ENCODE measurements at places on chromosomes 4 and X.

DNA sequence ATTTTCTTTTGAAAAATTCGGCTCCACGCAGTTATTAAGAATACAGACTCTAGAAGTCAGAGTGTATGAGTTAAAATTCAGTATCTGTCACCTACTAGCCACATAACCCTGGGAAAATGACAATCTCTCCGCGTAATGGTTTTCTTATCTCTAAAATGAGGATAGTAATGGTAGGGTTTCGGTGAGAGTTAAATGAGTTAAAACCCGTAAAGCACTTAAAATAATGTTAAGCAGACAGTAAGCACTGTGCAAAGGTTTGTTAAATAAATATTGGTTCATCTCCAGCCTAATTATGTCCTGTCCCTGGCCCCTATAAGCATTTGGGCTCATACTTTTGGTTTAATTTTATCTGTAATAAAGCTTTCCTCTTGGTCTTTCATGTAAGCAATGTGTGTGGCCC is 350.8 kb upstream of the GRIA3 start:
- DNase-seq, result no peak

DNA sequence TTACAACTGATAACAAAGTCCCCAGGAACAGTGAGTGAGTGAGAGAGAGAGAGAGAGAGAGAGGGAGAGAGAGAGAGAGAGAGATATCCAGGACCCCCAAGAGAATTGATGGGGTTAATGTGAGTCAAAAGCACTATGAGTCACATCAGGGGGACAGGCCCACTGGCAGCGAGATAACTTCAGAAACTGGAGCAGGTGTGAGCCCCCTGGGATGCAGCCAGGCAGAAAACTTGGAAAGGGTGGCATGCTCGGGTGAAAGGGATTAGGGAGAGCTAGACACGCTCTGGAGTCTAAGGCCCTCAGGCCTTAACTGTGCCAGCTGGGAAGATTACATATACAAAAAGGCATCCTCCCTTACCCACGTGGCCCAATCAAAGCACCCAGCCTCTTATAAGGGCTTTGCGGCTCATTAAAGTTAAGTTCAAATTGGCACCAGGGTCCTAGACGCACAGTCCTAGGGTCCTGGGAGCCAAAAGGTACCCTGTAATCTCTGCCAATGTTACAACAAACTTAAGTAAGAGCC is 841 bp downstream of the ACOT9 start:
- DNase-seq, result peak; percentile 94

GRCh38 chrX:96820935-96821334 is 62.8 kb upstream of the RPA4 start:
- DNase-seq, result no peak

- DNase-seq, result no peak
Measured at GRCh38 chr4:1049591-1049905, 38.1 kb downstream of the FGFRL1 start.

- DNase-seq, result no peak
Measured at GRCh38 chr4:123841447-123842121, 445.0 kb downstream of the SPRY1 start.

DNA sequence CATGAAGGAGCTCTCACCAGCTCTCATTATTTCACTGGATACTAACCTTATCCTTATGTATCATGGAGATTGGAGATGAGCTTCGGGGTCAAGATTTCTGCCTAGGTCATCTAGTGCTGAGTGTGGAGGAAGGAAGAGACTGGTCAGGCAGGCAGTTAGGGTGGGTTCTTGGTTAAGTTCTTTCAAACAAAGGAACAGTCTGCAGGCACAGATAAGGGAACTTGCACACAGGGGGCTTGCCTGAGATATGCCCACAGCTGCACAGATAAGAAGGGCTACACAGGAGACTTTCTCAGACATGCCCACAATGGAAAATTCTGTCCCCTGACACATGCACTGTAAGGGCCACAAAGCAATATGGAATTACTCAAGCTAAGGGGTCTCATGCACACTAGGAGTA is 904.1 kb downstream of the NLGN4X start:
- no peak for DNase-seq

- no peak for DNase-seq
Measured at GRCh38 chr4:23957465-23957864, 67.6 kb upstream of the PPARGC1A start.

DNA sequence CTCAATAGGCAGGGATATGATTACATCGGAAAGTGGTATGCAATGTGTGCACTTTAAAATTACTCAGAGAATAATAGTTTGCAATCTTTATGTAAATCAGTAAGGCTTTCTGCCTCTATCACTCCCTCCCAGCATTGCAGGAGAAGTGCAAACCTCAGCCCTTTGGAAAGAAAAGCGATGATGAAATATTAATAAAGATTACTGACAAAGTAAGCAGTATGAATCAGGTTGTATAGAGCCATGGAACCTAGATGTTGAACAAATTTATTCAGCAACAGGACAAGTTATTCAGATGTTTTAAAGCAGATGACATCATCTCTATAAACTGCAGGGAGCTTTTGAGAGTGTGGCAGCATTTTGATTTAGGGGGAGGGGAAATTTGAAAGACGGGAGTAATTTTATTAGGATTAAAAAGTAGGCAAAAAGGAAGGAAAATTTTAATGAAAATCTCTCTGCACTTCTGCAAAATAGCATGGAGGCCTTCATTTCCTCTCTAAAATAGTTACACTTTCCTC is 631.7 kb upstream of the GRIA3 start:
- no peak for DNase-seq

GRCh38 chr4:108045687-108046024 is 56.0 kb downstream of the HADH start:
- DNase-seq, result no peak
